Sciatic nerve (tissue), 2 donors: ENCODE measurements at places on chromosomes 7 and 10.

GRCh38 chr7:139753693-139754111 is 24.1 kb downstream of the HIPK2 start:
- no peak for DNase-seq

DNA sequence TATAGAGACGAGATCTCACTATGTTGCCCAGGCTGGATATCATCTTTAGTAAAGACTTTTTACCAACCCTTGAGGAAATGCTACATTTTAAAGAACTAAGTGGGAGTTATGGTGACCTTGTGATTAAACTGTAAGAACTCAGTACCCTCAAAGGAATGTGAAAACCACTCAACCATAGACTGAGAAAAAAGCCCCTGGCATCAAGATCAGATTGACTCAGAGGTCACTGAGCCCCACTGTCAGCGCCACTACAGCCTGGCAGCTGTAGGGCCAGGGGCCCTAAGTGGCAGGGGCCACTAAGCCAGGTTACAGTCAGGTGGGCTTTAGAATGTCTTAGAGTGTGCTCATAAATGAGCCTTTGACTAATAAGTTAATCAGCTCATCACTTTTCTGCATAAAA is 55.9 kb downstream of the APBB1IP start:
- DNase-seq: no peak

DNA sequence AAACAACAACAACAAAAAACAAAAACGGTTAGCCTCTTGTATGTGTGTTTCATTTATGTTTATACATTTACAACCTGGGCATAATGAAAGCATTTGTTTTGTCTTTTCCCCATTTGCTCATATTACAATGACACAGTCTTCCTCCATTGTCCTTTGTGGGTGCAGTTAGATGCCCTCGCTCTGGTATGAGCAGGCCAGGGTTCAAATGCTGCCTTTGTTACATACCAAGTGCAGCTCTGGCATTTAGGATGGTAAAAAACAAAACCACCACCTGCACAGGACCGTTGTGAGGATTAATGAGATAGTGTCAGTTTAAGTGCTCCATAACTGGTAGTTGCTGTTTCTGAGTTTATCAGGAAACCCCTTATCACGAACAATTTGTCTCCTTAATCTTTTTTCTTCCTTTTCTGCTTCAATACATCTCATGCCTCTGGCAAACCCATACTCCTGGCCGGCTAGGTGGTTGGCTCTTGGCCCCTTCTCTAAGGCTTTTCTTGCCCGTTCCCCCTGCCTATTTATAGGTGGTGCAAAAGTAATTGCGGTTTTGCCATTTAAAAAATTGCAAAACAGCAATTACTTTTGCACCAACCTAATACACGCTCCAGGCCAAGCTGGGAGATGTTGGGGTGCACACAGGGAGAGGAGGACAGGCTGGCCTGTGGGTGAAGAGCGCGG is 18.6 kb upstream of the TMEM225B start:
- DNase-seq: no peak

- no peak for DNase-seq
These were observed 1.1 kb upstream of the GIMAP8 start for GRCh38 chr7:150449206-150449952.

DNA sequence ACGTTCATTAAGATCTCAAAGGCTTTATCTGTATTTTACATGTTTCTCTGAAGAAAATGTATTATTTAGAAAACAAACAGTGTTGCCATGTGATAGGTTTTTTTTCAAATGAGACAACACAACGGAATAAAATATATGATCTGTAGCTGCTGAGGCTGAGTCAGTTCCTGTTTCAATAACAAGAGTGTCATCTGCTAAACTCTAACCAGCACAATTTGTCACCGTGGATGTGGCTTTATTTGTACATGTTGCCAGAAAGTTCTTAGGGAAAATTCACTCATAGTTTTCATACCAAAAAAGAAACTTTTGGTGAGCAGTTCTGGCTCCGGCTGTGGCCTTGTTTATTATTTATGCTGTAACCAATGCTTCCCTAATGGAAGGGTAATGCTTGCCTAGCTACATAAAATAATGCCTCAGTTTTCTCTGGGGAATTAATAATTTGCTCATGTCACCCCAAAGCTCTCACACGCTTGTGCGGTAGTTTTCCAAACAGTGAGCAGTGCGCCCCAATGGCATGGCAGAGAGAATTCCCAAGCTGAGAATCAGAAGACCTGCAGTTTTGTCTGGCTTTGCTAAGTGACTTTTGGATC is 20.3 kb upstream of the KLF6 start:
- DNase-seq: no peak

DNA sequence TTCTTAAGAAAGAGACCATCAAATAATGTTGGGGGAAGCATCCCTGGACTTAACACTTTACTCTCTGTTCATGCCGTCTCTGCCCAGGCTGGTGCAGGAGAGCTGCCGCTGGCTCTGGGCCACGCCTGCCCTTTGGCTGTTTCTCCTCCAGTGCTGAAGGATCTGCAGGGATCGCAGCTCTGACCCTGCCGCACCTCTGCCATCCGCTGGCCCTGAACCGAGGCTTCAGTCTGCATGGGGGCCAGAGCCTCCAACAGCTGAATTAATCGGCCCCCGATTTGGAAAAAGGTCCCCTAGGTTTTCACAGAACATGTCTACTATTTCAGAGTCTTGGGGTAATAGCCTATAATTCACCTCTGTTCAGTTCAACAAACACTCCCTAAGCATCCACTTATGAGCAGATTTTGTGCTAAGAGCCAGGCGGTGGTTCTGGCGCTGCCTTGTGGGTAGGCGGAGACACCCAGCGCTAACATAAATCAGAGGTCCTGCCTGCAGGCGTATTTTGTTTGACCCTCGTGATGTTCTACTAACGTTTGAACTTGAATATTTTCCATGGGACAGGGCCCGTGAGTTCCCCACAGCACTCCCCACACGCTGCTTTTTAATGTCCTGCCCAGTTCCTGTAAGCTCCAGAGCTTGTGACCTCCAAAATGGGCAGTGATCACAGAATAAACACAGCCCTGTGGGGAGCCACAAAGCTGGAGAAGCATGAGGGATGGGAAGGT is 99.0 kb downstream of the DYNC2I1 start:
- no peak for DNase-seq

DNA sequence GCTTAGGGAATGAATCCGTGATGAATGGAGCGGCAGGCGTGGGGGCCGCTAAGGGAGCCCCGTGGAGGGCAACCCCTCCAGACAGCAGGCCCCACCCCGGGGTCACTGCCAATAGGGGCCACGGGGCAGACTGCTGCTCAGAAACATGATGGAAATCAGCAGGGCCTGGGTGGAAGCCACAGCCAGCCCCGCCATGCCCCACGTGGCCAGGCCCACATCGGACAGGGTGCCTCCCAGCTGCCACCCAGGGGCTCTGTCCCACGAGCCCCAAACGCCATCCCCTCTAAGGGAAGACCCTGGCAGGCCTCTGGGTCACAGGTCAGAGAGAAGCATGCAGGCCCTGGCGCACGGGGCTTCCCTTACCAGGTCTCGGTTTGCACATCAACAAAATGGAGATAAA is 28.4 kb downstream of the TNRC18 start:
- no peak for DNase-seq

- DNase-seq: no peak
These were observed 179.8 kb downstream of the ST7 start for GRCh38 chr7:117133125-117133524.
